ENCODE measurements at places on chromosomes 1 and 21.

GRCh38 chr1:84726593-84727499 is 36.6 kb upstream of the SSX2IP start:
- no peak for DNase-seq

DNA sequence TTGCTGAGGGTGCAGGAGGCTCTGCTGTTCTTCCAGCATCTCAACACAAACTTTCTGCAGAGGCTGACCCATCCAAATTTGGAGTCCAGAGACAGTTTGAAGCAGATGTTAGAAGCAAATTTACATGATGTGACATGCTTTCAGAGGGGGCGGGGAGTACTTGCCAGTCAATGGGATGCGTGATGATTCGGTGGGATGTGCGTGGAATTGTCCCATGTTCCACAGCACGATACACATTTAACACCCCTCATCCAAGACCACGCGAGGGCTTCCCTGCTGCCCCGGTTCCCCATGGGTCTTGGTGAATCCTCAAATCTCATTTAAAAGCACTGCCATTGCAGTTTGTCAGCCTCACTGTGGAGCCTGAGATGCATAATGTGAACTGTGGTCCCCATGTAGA is 78.6 kb upstream of the TLR5 start:
- no peak for DNase-seq

GRCh38 chr1:1554550-1554925 is 14.1 kb upstream of the TMEM240 start:
- DNase-seq: no peak

GRCh38 chr1:52240592-52241210 is 98.8 kb downstream of the ZFYVE9 start:
- no peak for DNase-seq

- DNase-seq: no peak
These were observed 21.1 kb upstream of the ABCA4 start for GRCh38 chr1:94142022-94142421.

- no peak for DNase-seq
These were observed 34.0 kb upstream of the SAMD13 start for GRCh38 chr1:84267476-84267875.

GRCh38 chr1:157410457-157410856 is 141.9 kb downstream of the FCRL5 start:
- DNase-seq: no peak

DNA sequence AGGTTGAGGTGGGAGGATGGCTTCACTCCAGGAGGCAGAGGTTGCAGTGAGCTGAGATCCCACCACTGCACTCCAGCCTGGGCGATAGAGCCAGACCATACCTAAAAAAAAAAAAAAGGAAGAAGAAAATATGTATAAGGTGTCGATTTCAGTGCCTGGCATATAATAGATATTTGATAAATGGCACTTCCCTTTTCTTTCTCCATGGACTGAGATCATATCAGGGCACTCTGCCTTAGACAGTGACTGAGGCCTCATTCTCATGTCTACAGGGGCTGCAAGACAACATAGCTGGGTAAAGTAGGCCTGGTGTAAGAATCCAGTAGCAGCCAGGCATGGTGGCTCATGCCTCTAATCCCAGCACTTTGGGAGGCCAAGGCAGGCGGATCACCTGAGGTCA is 21.2 kb downstream of the PCAT6 start:
- DNase-seq: no peak

DNA sequence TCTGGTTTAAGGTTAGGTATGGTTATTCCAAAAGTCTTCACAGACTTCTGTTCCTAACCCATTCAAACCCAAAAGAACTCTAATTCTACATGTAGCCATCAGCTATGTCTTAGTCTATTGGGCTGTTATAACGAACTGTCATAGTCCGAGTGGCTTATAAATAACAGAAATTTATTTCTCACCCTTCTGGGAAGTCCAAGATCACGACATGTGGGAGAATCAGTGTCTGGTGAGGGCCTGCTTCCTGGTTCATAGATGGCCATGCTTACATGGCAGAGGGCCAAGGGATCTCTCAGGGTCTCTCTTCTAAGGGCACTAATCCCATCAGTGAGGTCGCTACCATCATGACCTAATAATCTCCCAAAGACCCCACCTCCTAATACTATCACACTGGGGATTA is 103.0 kb upstream of the PPP2R5A start:
- DNase-seq: no peak

DNA sequence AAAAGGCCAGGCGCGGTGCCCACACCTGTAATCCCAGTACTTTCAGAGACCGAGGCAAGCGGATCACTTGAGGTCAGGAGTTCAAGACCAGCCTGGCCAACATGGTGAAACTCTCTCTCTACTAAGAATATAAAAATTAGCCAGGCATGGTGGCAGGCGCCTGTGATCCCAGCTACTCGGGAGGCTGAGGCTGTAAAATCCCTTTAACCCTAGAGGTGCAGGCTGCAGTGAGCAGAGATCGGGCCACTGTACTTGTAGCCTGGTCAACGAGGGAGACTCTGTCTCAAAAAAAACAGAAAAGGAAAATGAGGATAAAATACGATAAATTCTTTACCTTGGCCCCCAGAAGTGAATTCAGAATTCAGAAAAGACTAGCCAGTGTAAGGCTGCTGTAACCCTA is 1.6 kb downstream of the TMEM50B start:
- DNase-seq: no peak

DNA sequence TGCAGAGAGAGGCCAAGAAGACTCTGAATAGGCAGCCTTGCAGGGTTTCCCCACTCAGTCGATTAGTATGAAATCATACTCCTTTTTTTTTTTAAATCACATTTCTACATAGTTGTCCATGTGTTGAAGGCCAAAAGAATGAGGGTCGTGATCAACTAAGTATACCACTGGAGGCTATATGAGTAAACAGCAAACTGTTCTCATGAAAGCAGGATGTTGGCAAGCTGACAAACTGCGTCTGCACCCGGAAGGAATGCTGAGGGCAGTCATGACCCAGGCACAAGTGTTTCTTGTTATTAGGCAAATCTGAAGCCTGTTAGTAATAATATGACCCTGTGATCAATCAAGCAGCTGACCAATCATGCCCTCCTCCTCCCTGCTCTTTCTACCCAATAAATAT is 213.2 kb downstream of the USH2A start:
- no peak for DNase-seq

GRCh38 chr1:11521582-11522399 is 42.8 kb downstream of the DISP3 start:
- DNase-seq: no peak

- DNase-seq: no peak
These were observed 163.4 kb upstream of the CHRM3 start for GRCh38 chr1:239222999-239223398.

DNA sequence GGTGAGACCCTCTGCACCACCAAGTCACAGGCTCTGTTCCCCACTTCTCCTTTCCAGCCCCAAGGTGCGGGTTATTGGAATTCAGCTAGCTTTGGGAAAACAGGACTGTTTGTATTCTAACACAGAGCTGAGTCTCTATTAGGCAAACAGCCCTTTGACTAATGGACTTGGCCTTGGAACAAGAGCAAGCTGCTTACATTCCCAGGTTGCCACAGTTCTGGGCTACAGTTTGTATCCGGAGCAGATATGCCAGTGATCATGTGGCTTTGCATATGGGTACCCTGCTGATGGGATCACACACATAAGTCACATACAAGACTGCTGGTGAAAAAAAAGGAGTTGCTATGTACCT is 110.5 kb upstream of the COA6 start:
- DNase-seq: no peak

DNA sequence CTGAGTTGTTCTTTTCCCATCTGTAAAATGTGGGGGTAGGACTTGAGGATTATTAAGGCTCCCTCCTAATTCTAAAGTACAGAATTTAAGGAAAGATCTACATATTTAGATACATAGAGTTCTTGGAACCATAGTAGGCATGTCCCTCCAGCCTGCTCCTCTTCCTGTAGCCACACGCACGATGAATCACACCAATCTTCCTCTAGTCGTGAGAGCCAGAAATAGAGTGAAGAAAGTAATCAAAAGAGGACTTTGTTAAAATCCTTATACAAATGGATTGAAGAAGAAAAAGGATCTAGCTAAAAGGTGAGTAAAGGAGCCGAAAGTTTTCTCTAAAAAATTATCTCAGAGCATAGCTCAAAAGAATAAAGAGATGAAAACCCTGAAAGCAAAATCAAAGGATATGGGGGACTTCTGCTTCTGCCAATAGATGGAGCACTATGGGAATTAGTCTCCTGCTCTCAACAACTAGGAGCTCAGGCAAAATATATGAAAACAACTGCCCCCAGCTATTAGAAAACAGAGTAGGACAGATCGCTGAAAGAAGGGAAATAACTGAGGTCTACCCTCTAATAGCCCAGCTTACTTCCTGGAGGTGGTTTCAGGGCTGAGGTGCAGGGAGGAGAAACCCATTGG is 8.5 kb downstream of the C1orf141 start:
- DNase-seq: no peak

DNA sequence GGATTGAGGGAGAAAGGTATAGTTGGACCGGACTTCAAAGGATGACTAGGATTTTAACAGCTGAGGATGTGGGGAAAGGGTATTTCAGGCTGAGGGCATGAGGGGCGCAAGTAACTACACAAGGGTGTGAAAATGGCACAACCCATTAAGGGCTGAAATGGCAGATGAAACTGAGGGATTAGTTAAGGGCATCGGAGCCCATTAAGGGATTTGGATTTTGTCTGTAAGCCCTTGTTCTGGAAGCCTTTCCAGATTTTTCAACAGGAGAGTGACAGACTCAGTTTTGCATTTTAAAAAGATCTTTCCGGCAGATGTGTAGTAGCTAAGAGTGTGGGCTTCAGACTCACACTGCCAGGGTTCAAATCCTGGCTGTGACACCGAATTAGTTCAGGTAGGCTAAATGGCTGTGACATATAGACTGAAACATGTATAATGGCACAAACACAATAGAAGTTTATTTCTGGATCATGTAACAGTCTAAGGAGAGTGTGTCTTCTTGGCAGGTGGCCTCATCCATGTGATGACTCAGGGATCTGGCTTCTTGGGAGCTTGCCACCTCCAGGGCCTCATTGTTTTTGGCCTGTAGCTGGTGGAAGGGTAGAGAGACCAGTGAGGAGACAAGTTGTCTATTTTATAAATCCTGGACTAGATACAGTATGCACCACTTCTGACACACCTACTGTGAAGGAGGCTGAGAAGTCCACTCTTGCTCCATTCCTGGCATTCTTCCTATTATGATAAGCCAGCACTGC is 49.6 kb downstream of the UBE2T start:
- no peak for DNase-seq

GRCh38 chr1:240806200-240806745 is 194.3 kb upstream of the GREM2 start:
- no peak for DNase-seq

GRCh38 chr1:243819438-243819839 is 30.6 kb downstream of the AKT3 start:
- no peak for DNase-seq

DNA sequence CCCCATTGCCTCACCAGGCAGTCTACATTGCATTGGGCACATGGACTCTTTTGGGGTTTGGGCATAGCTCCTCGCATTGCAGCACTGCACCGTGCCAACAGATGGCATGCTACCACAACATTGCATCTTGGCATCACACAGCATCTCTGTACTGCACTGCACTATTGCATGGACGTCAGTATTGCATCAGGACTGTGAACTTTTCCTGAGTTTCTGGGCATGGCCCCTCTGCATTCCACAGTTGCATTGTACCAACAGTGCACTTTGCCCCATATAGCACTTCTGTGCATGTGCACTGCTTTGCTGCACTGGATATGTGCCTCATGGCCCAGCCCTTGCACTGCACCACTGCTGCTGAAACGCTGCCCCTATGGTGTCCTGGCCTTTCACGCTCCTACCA is 9.6 kb downstream of the PTPRU start:
- DNase-seq: no peak

DNA sequence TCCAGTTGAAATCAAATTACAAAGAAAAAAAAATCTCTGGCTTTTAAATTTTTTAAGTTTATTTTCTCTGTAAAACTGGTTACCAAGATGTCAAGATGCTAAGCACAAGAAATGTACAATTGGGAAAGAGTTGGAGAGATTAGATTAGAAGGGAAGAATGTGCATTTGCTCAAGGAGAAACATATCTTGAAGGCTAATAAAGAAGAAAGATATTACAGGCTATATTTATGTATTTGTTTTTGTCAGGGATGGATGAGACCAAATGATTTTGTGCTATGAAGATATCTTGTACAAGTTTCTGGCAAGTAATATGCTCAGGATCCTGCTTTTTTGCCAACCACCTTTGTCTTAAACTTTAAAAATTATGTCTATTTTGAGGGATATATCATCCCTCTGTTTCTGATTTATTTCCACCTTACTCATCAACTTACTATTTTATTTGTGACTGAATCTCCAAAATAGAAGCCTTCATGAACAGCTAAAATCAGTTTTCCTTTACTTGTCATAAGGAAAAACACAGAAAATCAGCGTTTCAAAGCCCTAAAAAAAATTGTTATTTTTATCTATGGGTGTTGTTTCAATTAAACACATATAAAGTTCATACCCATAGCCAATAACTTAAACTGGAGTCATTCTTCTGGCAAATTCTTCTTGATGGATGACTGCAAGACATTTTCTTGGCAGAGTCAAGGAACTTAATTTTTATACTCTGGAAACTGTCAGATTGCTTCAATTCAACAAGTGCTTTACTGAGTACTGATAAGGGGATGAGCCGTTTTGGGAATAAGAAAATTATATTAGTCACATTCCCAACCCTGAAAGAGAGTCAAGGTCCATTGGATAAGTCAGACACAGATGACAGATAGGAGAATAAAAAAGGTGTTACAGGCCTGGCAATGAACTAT is 141.8 kb downstream of the CTH start:
- DNase-seq: no peak

- DNase-seq: no peak
These were observed 76.4 kb downstream of the GABPA start for GRCh38 chr21:25811186-25811585.

DNA sequence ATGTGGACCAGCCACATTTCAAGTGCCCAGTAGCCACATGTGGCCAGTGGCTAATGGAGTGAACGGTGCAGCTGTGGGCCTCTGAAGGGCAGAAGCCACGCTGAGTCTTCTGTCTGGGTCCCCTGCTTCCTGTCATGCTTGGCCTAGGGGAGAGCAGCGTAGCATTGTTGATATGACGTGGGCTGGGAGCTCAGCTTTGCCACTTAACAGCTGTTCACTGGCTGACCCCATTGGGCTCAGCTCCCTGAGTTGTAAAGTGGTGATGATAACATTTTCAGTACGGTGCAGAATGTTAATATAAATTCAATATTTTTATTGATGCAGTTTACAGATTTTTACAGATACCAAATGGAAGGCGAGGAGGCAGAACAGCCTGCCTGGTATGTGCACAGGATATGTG is 4.5 kb downstream of the PODN start:
- no peak for DNase-seq

GRCh38 chr1:87556326-87556725 is 227.6 kb downstream of the LMO4 start:
- no peak for DNase-seq

DNA sequence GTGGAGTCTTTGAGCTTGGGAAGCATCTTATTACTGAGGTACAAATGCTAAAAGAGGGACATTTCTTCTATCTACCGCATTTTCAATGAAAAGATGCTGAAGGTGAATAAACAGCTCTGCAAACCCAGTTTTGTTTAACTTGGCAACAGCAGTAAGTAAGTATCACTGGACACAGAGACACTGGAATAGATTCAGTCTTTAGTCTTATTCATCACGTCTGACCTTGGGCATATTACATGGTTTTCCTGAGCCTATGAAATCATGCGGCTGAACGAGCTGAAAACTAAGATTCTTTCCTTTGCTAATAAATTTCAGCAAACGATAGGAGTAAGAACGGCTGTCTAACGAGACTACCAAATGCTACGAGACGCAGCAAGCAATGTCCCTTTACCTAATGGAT is 207.4 kb downstream of the GABPA start:
- no peak for DNase-seq
